ENCODE measurements at places on chromosomes 5 and 9.
A peak's percentile ranks its signal among the peaks of the same experiment; 100 is the strongest.

- no peak for DNase-seq
These were observed 57.3 kb upstream of the SLC28A3 start for GRCh38 chr9:84397822-84398221.

DNA sequence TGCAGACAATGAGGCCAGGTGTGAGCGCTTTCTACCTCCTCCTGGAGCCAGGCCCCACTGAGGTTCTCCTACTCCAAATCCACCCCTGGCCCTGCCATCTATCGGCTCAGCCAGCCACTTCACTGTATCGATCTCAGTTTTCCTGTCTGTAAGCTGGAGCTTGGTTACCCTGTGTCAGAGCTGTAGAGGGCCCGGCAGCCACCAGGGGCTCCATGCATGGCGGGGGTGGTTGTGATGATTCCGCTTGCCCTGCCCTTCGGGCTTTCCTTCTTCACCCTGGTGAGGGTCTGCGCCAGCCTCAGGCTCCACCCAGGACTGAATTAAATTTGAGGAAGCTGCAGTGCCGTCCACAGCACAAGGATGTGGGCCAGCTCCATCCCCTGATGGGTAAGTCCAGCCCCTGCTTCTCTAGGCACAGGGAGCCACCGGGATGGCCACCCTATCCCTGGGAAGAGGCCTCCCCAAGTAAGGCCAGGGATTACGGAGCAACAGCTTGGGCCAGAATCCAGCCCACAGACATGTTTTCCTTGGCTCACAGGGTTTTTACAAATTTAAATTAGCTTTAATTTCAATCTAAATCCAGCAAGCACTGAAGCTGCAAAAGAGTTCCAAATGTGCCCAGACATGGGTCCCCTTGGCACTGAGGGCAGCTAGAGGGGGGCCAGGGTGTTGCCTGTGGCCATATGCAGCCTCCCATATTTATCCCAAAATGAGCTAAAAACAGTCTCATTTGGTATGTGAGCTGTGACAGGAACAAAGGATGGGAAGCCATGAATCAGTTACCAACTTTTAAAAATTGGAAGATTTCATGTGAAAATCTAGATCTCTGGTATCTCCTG is 89.1 kb upstream of the FBXW11 start:
- DNase-seq: no peak

DNA sequence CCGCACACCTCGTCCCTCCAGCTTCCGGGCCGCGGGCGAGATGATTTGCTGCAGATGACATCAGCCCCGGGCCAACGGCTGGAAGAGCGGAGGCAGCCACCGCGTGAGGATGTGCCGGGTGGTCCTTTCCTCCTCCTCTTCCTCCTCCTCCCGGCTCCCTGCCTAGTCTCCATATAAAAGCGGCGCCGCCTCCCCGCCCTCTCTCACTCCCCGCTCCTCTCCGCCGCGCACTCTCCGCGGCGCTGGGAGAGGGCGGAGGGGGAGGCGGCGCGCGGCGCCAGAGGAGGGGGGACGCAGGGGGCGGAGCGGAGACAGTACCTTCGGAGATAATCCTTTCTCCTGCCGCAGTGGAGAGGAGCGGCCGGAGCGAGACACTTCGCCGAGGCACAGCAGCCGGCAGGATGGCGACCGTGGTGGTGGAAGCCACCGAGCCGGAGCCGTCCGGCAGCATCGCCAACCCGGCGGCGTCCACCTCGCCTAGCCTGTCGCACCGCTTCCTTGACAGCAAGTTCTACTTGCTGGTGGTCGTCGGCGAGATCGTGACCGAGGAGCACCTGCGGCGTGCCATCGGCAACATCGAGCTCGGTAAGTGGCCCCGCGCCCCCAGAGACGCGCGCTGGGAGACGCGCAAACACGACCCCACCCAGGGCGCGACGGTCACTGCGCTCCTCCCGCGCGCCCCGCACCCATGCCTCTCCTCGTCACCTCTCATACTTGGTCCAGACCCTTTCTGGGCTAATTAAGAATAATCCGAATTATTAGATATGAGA is at the start of gene MAP1B:
Gene MAP1B (plus strand): TSS at position 345 of the 770 bp plus-strand sequence. CDS start 57 bp downstream, at position 402.
- DNase-seq: peak; percentile 96

DNA sequence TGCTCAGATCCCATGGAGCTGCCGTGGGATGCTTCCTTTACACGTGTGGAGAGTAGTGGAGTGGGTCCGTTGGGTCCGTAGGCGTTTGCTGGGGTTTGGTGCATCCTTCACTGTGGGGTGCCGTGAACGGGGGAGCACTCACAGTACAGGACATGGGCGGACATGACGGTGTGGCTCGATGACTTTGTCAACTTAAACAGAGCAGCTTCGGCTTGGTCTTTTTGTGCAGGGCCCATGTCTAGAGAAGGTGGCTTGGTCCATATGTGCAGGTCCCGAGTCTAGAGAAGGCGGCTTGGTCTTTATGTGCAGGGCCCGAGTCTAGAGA is 26.4 kb upstream of the EXOC3 start:
- DNase-seq: no peak

DNA sequence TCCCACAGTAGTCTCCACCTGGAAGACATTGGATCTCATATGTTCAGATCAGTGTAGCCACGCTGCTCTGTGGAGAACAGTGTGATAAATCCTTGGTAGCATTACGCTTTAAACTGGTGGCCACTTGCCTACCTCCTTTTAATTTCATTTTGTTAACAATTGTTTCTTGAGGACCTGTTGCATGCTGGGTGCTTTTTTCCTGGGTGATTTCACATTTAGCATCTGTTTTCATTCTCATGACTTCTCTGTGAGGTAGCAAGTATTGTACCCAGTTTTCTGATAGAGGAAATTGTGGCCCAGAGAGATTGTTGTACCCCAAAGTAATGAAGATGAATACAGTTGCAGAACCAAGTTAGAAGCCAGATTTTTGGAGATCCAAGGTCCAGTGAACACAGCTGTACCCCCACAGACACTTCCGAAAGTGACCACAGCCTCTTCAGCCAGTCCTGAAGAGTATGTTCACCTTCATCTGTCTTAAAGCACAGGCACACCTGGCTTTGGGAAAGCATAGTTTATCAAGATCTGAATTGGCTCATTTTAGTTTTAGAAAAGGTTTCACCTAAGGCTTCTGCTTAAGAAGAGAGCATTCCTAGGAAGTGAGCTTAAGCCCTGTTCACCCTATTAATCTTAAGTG is 75.2 kb downstream of the F2RL2 start:
- DNase-seq: no peak

DNA sequence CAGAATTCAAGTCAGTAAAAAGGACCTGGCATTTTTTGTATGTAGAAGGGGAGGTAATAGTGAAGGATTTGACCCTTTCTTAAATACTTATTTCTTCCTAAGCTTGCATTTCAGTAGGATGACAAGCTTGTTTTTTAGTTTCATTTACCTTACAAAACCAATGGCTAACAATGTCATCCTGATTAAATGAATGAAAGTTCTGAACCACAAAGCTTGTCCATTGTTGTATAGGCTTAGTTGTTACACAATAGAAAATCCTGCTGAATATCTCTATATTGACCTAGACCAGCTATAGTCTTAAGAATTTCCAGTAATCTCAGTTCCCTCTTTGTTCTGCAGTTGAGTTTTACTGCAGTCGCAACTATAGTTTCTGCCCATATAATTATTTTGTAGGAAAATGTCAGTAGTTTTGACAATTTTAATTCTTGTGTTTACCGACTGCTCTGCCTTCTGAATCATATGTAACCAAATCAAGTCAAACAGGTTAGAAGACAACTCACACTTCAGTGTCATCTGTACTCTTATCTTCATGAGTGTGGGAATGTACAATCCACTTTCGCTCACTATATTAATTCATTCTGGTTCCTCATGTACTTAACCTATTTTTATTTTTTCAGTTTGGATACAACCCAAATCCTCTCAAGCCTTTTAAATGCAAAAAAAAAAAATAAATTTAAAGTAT is 195.7 kb downstream of the CD180 start:
- DNase-seq: no peak

- DNase-seq: no peak
These were observed 50.8 kb upstream of the IRX4 start for GRCh38 chr5:1933364-1934055.

DNA sequence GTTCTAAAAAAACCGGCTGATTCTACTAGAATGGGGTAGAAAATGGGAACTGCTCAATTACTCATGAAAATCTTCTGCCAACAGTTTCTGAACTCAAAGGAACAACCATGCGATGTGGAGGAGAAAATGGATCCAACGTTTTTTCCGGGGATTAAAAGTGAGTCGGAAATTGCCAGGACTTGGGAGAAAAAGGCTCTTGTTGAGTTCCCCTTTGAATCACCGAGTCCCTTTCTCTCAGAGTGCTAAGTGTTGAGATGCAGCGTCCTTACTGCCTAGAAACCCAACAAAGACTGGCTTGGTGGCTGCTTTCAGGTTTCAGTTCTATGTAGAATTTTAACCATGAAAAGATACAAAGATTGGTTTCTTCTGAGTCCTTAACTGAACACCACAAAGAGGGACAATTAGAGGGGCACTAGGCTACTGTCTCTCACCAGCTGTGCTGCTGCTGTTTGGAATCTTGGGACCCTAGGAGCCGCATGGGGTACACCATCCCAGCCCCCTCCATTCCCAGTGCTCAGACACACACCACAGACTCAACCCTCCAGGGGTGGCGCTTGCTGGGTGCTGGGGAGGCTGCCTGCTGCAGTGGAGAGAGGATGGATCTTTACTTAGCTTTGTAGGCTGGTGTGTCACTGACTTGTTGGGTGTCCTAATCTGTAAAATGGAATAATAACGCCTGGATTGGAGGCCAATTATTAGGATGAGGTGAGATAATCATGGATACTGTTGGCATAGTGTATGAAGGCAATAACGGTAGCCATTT is 21.5 kb upstream of the NEUROG1 start:
- DNase-seq: no peak

DNA sequence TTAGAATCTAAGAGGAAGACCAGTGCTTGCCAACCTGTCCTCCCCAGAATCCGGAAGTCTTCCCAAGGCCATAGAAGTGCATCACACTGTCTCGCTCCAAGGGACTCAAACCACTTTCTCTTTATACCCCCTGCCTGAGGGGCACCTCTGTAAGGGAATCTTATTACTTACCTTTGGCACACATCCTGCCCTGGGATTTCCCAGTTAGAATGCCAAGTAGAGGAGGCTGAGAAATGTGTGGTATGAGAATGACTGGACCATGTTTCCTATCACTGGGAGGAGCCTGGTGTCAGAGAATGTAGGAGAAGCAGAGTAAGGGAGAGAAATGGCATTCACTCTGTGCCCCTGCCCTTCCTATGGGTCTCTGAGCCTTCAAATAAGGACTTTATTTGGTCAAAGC is 85.8 kb downstream of the AOPEP start:
- DNase-seq: no peak

- no peak for DNase-seq
These were observed 96.1 kb downstream of the SEMA6A start for GRCh38 chr5:116478491-116478890.

DNA sequence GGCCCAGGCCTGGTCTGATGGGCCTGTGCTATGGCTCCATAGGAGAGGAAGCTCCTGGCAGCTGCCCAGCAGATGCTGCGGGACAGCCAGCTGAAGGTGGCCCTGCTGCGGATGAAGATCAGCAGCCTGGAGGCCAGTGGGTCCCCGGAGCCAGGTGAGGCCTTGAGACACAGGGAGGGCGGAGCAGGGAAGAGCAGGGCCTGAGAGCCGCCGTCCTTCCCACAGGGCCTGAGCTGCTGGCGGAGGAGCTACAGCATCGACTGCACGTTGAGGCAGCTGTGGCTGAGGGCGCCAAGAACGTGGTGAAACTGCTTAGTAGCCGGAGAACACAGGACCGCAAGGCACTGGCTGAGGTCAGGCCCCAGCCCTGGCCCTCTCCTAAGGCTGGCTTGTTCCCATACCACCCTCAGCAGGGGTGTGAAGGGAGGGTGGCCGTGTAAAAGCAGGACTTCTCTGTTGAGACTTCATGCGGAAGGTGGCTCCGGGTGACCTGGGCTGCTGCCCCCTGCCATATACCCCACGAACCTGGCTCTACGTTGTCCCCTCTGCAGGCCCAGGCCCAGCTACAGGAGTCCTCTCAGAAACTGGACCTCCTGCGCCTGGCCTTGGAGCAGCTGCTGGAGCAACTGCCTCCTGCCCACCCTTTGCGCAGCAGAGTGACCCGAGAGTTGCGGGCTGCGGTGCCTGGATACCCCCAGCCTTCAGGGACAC is 4.5 kb downstream of the PKN3 start:
- DNase-seq: no peak

- peak; percentile 56 for DNase-seq
These were observed 36.9 kb downstream of the LMX1B start for GRCh38 chr9:126650404-126651341.

- no peak for DNase-seq
These were observed 54.4 kb downstream of the TEX10 start for GRCh38 chr9:100298378-100298777.

DNA sequence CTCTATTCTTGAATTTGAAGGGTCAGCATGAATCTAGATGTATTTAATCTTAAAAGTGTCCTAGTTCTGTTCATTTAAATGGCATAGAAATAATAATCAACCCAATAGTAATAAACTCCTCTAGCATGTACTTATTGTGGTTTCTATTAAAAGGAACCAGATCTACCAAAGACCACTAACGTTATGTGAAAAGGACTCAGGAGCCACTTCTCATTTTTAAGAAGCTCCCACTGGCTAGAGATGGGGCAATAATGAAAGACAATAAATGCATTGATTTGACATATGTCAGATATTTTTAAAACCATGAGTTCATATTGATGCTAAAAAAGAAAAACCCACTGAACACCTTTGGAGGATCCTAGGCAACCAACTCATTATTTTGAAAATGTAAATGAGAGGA is 191.9 kb downstream of the ATP10B start:
- DNase-seq: no peak

- DNase-seq: no peak
These were observed 30.2 kb upstream of the GRHPR start for GRCh38 chr9:37392272-37392671.

GRCh38 chr5:73816656-73817420 is 190.8 kb downstream of the ARHGEF28 start:
- DNase-seq: no peak

DNA sequence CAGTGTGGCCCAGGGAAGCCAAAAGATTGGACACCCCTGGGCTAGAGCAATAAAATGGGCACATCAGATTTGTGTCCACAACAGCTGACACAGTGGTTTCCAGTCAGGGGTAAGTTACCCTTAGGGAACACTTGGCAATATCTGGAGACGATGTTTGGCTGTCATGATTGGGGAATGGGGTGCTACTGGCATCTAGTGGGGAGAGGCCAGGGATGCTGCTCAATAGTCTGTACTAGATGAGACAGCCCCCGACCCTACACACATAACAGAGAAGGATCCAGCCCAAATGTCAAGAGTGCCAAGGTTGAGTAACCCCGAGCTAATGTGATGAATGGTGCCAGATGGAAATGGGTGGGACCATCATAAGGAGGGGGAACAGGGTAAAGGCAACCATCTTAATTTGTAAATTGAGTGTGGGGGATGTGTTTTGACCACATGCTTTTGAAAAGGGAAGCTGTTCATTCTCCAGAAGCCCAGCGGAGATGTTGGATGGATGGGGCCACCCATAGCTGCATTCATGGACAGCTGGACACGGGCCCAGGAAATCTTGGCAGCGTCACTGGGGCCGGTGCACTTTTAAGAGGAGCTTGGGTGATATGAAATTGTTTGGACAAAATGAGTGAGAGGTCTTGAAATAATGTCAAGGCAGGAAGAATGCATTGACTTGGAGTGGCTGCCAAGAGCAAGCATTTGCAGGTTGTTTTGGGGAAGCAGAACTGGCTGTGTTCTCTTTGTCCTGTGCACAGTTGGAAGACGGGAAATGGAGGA is 33.4 kb downstream of the SYK start:
- no peak for DNase-seq

All from retina (tissue), 1 donor.